Glutamatergic neuron (in vitro differentiated cells): ENCODE measurements at places on chromosomes 13 and 19. TPM values are rescaled to one million over a fixed set of nuclear protein-coding genes. Genes with fewer than 3 reads are reported as not detected.

GRCh38 chr13:20923272-20923671, 20.7 kb upstream of the XPO4 start:
- no peak for DNase-seq

GRCh38 chr19:32675720-32676185, at the start of gene RGS9BP:
Gene RGS9BP, plus strand, starts transcription at chr19:32675848. Its CDS starts 416 bp downstream, at chr19:32676264.
- DNase-seq: peak; percentile 69

GRCh38 chr13:21243045-21243897, 66.8 kb downstream of the MRPL57 start:
- DNase-seq: no peak

GRCh38 chr13:113877149-113877990, 13.5 kb upstream of the GAS6 start:
- DNase-seq: no peak

DNA sequence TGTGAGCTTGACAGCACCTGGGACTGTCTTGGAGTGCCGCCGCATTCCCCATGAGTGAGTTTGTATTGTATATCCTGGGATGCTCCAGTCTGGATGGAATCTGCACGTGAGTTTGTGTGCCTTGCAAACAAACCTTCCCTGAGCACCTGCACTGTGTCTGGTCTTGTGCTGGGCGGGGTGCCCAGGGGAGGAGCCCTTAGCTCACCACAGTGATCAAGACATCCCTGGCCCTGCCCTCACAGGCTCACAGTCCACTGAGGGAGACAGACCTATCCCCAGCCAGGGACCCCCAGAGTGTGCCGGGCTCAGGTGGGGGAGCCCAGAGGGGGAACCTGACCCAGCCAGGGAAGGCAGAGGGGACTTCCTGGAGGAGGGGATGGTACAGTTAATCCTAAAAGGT, 1.7 kb upstream of the BCAM start:
- DNase-seq: no peak

DNA sequence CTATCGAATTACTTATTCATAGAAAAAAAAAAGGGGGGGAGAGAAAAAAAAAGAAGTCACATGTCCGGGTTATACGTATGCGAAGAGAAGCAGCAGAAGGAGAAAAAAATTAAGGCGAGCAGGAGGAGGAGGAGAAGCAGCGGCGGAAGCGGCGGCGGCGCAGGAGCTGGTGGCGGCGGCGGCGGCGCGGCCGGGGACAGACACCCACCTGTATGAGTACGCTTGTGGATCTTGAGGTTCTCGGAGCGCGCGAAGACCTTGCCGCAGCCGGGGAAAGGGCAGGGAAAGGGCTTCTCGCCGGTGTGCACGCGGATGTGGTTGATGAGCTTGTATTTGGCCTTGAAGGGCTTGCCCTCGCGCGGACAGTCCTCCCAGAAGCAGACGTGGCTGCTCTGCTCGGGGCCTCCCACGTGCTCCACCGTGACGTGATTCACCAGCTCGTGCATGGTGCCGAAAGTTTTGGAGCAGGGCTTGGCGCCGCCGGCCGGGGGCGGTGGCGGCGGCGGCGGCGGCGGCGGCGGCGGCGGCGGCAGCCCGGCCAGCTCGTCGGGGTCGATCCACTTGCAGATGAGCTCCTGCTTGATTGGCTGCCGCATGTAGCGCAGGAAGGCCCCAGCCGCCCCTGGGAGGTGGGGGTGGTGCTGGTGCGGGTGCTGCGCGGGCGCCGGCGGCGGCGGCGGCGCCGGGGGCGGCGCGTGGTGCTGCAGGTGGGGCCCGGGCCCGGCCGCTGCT, 1.5 kb downstream of the ZIC5 start:
- no peak for DNase-seq

- peak; percentile 35 for DNase-seq
Observed at GRCh38 chr19:50659318-50660087, 10.3 kb downstream of the C19orf81 start.

DNA sequence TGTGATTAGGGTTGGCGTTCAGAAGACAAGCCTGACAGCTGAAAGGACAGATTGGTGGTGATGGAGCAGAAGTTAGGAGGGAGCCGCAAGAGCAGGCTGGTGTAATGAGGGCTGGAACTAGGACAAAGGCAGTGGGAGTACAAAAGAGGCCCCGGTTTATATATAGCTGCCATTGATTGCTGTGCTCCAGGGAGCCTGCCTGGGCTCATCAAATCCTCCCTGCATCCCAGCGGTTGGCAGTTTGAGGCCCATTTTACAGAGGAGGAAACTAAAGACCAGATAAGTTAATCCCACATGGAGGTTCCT, 123.7 kb downstream of the CACNA1A start:
- no peak for DNase-seq

DNA sequence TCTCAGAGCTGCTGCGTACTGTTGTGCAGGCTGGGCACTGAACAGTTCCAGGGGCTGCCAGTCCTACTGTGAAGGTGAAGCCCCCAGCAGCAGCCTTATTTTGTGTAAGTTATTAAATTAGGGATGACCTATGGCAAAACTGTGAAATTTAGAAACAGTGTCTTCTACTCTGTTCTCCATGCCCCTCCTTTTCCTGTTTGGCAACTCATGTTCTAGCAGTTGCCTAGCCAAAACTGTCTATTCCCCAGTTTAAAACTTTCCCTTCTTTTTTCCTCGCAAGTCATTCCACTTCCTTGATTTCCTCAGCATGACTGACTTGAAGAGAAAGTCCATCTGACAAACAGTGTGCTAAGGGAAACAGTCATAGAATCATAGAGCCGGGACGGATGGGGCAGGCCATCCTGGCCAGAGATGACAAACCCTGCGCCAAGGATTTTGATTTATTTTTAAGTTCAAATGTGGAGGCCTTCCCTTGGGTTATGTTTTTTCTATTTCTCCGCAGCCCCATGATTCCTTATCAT, 78.1 kb upstream of the OLFM4 start:
- no peak for DNase-seq

GRCh38 chr13:35994131-35994966, 136.8 kb downstream of the DCLK1 start:
- no peak for DNase-seq

DNA sequence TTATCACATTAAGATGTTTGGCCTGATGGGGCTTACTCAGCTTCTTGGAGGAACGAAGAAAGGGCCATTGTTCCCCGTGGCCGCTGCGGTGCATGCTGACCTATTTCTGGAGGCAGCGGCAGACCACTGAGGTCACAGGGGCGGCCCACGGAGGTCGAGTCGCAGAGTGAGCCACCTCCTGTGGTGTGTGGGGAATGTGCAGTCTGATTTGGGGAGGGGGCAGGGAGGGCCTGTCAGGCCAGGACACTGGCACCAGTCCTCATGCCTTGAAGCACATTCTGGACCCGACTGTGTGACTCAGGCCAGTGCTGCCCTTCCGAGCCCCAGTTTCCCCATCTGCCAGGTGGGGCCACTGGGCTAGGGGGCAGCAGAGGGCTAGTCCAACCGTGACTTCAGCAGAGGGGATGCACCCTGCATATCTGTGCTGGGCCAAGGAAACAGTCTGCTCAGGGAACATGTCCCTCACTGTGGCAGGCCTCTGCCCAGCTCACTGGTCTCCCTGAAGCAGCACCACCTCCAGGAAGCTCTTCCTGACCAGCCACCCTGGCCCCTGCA, 6.3 kb downstream of the SLC7A10 start:
- DNase-seq: no peak

- no peak for DNase-seq
Observed at GRCh38 chr19:3061182-3062161, 823 bp downstream of the TLE5 start.

DNA sequence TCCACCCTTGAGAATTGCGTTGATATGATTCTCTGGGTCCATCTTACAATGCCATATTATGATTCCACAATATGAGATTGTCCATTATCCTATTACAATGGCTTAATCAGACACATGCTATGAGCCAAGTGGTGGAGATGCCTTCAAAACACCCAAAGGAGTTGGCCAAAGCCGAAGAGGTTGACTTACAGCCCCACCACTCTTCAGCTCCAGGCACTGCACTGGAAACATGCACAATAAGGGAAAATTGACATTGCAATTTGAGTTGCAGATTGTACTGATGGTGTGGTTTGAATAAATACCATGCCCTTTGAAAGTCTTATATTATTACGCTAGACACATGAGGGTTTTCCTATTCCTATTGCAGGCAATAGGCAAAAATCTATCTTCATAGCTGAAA, 75.4 kb upstream of the TNFSF11 start:
- no peak for DNase-seq

DNA sequence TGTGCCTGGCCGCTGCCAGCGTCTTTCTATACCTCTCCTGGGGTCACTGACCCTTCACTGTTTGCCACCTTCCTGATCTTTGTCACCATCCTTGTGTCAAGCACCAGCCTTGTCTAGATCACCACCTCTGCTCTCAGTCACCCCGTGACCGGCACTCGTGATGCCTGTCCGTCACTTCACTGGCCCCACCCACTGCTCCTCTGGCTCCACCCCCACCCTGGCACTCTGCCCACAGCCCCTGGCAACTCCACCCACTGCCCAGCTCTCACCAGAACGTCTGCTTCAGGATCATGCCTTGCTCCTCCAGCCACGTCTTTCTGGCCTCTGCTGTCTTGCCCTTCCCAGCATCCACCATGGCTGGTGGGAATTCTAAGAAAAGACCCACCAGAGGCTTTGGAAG, 24.8 kb upstream of the PLA2G4C start:
- no peak for DNase-seq

- DNase-seq: no peak
Observed at GRCh38 chr13:25478186-25478585, 106.4 kb downstream of the ATP8A2 start.

DNA sequence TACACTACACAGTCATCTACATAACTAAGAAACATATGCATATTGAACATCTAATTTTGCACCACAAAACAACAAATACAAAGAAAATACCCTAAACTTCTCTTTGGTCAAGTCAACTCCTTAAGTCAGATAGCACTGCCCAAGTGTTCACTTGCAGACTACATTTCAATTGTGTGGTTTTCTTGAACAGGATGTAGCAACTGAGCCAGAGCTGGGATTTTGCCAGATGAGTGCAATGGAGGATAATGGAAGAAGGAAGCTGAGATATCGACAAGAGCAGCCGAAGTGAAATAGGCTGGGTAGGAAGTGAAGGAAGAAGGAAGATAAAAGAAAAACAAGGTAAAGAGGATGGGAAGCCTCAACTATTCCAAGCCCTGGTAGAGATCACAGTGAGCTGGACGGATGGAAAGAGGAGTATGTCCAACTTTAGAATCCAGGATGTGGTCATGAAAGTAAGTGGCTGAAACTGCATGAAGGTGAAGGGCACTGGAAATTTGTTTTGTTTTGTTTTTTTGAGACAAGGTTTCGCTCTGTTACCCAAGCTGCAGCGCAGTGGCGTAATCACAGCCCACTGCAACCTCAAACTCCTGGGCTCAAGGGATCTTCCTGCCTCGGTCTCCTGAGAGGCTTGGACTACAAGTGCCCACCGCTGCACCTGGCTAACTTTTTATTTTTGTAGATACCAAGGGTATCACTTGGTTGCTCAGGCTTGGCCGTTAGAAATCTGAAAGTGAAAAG, 15.0 kb downstream of the NUFIP1 start:
- DNase-seq: no peak

DNA sequence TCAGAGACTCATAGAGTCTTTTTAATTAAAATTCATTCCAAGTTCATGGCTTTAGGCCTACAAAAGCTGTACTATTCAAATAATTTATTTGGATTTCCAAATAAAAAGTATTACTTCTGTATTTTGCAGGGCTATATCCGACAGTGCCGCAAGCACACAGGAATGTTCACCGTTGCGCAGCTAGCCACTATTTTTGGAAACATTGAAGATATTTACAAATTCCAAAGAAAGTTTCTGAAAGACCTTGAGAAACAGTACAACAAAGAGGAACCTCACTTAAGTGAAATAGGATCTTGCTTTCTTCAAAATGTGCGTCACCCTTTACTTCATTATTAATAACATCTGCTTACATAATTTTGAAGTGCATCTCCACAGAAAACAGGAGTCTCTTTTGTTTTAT, 20.5 kb upstream of the C1QTNF9 start:
- no peak for DNase-seq

GRCh38 chr13:32802159-32802558, 214.1 kb upstream of the KL start:
- no peak for DNase-seq

- no peak for DNase-seq
Observed at GRCh38 chr13:79380997-79381396, 25.1 kb downstream of the RBM26 start.

DNA sequence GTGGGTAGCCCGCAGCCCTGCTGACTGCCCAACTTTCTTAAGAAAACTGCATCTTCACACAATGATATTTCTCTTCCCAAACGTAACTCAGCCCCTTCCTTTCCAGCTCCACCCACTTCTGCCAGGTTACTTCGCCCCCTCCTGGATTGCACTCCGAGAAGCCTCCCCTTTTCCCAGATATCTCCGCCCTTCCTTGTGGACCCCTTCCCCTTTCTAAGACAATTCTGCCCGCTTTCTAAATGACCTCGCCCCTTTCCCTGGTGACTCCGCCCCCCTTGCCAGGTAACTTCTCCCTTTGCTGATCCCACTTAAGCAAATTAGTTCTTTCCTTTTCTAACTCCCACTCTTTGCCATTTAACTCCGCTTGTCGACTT, 2.6 kb downstream of the VSIG10L start:
- no peak for DNase-seq

The CERS1 gene
- total RNA-seq: 15.3 TPM

The ZNF578 gene
- 4.1 TPM for total RNA-seq

The LILRA2 gene
- not detected for total RNA-seq

The FGF22 gene
- 1.5 TPM for total RNA-seq

The IZUMO4 gene
- 10.6 TPM for total RNA-seq

The PLK5 gene
- 0.69 TPM for total RNA-seq

The ZNF154 gene
- 57.5 TPM for total RNA-seq

The RNF225 gene
- total RNA-seq: 0.44 TPM

The SIGLEC11 gene
- total RNA-seq: not detected

The LILRB1 gene
- 0.22 TPM for total RNA-seq
